ENCODE measurements at places on chromosomes 12 and 14.
A peak's percentile ranks its signal among the peaks of the same experiment; 100 is the strongest.

GRCh38 chr12:98422812-98423211, 92.6 kb upstream of the TMPO start:
- DNase-seq = no peak

- no peak for DNase-seq
These were observed 219.8 kb upstream of the CDKN3 start for GRCh38 chr14:54177019-54177418.

DNA sequence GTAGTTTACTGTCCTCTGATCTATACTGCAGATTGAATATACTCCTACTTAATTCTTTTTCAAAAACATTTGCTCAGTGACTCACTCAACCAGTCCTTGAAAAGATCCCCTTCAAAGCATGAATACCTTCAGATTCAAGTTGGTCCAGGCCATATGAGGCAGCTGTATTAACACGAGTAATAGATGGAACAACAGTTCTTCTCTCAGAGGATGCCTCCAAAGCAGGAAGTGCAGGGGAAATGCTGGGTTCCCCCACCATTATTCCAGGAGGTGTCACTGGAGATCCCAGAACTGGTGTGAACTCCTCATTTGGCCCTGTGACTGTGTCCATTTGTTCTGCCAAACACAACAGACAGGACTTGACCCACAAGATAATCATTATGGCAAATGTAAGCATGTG, 20.6 kb downstream of the ARMH4 start:
- no peak for DNase-seq

GRCh38 chr14:67485501-67486095, 2.9 kb downstream of the TMEM229B start:
- no peak for DNase-seq

DNA sequence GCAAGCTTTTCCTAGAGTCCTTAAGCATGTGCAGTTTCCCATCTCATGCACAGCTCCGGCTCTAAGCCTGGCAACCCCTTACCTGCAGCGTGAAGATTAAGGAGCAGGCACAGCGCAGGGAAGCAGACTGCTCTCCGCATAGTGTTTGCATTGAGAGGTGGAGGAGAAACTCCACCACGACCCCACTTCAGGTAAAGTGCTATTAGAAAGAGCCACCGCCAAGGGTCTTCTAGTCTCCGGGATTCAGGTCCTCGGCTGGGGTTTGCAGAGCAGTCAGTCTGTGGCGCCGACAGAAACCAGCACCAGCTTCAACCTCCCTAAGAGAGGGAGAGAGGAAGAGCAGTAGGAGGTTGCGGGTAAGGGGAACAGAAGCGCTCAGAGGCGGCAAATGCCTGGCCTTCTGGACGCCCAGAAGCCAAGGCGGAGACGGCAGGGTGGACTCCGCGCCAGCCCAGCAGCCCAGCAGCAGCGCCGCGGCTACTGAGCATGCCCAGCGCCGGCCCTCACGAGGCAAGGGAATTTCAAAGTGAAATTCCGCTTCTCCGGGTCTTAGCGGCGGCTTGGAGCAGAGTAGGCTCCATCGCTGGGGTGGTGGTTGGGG, at the start of gene PTPRR:
TSS of gene PTPRR (minus strand) at position 488 of the 601 bp plus-strand sequence. CDS start at position 140, 348 bp downstream.
- no peak for DNase-seq

GRCh38 chr12:128829861-128830504, 6.2 kb upstream of the SLC15A4 start:
- no peak for DNase-seq

DNA sequence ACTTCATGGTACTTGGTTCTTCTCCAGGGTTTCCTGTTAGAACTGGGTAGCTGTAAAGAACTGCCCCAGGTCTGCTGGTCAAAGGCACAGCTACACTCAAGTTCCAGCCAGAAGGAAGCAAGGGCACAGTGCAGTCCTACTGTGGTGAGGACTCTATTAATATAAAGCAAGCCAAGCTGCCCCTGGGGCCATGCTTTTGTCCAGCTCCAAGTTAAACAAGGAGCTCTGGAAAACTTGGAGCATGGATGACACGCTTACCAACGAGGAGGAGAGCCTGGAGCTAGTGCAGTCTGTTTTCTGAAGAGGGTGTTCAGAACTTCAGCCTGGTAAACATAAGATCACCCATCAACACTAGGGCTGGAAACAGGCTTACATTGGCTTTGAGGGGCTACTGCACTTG, 4.0 kb downstream of the FZD10 start:
- no peak for DNase-seq

DNA sequence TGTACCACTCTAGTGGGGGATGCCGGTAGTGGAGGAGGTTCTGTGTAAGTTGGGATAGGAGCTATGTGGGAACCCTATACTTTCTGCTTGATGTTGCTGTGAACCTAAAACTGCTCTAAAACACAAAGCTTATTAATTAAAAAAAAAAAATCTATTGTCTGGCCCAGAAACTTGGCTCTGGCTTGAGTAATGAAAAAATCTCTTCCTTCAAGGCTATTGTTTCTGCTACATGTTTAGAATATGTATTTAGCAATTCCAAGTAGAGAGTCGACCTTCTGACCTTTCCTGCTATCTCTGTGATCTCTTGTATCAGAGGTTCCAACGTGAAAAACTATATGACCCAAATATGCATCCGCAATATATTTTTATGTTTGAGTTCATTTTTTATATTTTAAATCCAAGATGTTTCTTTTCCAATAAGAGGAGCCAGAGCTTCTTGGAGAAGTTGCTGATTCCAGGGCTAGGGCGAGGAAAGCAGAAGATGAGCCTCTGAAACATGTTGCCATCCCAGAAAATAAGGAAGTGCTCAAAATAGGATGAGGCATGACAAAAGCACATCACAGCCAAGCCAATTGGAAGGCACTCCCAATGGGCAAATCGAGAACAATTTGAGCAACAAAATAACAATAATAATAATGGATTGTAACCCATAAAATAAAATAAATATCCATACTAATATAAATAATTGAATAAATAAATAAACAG, 184.6 kb upstream of the TMEM260 start:
- DNase-seq = no peak

DNA sequence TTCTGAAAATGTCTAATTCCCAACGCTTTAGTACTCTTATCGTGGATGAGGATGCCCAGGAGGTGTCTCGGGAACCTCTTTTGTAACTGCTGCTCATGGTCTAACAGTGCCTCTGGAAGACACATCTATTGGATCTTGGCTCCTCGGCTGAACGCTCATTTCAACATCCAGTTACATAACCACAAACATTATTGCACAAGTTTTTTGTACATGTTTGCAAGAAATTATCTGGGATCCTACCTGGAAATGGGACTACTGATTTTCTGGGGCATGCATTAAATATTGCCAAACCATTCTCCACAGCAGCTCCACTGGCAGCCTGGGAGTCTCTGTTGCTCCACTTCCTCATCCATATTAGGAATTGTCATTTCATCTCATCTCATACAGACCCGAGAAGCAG, 117.5 kb upstream of the EVL start:
- no peak for DNase-seq

DNA sequence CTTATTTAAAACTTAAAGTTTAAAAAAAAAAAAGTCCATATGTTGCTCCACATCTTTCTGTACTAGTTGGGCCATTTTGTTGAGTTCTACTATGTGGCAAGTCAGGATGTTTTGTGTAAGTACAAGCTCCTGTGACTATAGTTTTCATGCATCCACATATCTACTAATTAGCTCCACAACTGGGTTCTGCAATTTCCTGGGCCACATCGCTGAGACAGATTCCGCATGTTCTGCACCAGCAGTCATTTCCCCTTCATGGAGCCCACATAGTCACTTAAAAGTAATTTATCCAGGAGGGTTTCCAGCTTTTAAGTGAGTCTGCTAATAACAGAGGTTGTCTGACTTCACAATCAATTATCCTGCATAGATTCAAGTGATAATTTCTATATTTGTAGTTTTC, 461.4 kb downstream of the ZFP36L1 start:
- no peak for DNase-seq

DNA sequence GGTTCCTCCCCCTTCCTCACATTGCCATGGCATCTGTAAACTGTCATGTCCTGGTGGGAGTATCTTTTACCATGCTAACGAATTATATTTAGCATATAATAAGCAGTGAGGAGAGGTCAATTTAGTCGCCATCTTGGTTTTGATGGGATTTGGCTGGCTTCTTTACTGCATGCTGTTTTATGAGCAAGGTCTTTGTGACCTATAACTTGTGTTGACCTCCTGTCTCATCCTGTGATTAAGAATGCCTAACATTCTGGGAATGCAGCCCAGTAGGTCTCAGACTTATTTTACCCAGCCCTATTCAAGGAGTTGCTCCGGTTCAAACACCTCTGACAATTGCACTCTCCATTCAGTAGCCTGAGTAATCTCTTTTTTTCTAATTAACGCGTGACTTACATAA, 2.1 kb upstream of the EIF4B start:
- DNase-seq = no peak

GRCh38 chr12:71124835-71125460, 32.9 kb downstream of the TSPAN8 start:
- no peak for DNase-seq

GRCh38 chr12:123149088-123149487, 1.8 kb downstream of the PITPNM2 start:
- no peak for DNase-seq

- DNase-seq = no peak
These were observed 9.7 kb upstream of the SDR9C7 start for GRCh38 chr12:56943878-56944277.

GRCh38 chr12:107317751-107318555, 224.6 kb upstream of the CRY1 start:
- DNase-seq = peak; percentile 88

- DNase-seq = no peak
These were observed 9.9 kb downstream of the IFT43 start for GRCh38 chr14:75995372-75996041.

DNA sequence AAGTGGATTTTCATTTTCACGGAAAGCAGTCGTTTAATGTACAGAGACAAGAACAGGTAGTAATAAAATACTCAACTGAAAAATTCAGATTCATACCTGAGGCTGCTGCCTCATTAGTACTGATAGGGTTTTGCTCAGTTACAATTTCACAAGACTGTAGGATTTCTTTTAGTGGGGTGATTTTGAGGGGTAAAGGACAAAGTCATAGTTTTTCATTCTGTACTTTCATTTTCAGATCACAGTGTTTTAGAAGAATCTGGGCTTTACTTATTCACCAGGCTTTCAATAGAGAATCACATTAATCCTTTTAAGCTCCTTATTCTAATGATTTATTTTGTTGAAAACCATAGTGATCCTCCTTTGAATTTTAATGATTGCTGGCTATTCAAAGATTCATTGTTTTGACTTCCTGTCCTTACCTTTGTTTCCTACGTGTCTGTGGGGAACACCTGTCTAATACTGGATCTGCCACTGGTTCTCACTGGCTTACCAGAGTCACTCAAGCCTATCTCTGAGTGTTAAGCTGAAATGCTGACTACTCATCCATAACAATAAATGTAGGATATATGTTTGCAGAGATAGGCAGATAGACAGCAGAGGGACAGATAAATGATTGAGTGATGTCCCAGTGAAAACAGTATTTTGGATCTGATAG, 243.8 kb upstream of the NPAS3 start:
- DNase-seq = no peak

- no peak for DNase-seq
These were observed 48.5 kb upstream of the OVCH1 start for GRCh38 chr12:29546000-29546399.
